ENCODE measurements at places on chromosomes 2 and 18.
A peak's percentile ranks its signal among the peaks of the same experiment; 100 is the strongest.

GRCh38 chr2:237574467-237574866, 8.1 kb downstream of the PRLH start:
- no peak for DNase-seq

DNA sequence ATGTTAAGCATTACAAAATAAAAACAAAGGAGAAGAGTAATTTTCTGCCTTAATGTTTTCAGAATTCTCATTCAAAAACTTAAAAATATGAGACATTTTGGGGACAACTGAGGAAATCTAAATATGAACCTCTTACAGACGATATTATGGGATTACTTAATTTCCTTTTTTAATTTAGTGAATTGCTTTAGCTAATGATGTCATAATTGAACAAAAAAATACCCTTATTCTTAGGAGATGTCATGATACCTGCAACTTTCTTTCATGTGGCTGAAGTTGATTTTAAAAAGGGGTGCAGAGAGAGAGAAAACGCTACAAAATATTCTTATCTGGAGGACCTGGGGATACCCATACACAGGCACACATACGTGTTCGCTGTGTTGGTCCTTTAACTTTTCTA, 129.3 kb downstream of the ZNF521 start:
- no peak for DNase-seq

DNA sequence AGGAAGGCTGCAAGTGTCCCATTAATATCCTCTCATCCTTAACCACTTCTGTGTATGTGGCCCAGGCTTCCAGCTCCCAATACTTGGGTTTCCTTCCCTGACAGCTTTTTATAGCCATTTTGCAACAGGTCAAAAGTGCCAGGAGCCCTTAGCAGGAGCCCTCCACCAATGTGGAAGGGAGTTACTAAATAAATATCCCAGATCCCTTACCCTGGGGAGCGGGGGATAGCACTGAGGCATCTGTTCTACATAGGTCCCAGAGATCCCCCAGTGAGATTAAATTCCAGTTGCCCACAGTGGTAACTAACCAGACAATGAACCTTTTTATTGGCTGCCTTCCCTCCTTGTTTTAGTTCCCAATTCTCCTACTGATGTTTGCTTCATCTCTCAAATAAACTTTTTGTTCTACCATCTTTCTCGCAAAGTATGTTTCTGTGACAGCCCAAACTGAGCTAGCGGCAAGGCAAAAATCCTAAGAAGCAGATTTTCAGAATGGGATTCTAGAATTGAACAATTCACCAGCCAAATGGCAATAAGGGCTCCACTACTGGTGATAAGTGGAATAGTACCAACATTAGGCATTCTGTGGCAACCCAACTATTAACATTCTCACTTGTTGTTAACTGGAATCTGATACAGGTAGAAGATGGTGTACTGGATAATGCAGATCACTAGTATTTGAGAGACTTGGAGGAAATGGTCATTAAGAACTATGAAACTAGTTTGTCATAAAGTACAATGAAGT, 83.9 kb upstream of the MAPRE2 start:
- DNase-seq: no peak

- DNase-seq: peak; percentile 16
Measured at GRCh38 chr18:24600076-24600654, 139.7 kb downstream of the HRH4 start.

DNA sequence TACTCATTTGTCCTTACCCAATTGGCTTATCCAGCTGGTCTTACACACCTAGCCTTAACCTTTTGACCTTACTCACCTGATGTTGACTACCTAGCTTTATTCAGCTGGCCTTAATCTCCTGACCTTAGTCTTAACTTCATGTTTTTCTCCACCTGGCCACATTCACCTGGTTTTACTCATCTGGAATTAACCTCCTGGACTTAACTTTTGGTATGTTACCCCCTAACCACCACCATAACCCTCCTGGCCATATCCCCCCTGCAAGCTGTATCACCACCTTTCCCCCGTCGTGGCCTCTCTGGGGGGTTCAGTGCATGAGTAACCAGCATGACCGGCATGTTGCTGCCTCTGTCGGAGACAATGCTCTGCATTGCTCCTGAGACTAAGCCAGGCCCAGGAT, 45.7 kb downstream of the CHRNA1 start:
- no peak for DNase-seq

Data from CD4-positive, alpha-beta T cell treated with Interleukin-17A for 1 hour (primary cell).